ENCODE measurements at places on chromosomes 6 and 20. TPM values are rescaled to one million over a fixed set of nuclear protein-coding genes. Genes with fewer than 3 reads are reported as not detected.
A peak's percentile ranks its signal among the peaks of the same experiment; 100 is the strongest.

DNA sequence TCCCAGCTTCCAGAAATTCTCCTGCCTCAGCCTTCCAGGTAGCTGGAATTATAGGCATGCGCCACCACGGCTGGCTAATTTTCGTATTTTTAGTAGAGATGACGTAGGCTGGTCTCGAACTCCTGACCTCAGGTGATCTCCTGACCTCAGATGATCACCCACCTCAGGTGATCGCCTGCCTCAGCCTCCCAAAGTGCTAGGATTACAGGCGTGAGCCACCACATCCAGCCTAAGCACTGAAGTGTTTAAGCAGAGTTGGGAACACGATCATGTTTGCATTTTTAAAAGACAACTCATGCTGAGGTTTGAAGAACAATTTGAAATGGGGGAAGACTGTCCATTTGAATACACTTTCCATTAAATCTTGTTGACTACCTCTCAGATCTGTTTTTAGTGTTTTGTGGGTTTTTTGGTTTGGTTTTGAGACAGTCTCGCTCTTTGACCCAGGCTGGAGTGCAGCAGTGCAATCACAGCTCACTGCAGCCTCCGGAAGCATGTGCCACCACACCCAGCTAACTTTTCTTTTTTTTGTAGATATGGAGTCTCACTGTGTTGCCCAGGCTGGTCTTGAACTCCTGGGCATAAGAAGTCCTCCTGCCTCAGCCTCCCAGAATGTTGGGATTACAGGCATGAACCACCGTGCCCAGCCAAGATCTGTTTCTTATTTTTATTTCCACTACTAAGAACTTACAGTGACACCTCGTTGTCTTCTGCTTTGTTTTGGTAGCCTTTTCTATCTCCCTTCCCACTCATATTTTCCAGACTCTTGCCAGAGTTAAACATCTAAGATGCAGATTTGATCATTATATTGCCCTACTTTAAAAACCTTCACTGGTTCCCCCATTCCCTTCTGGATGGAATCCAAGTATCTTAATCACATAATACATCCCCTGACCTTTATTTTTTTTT, 5.5 kb downstream of the CASP8AP2 start:
- no peak overlapping the region for H3K4me3 ChIP-seq
- DNase-seq = no peak
- H3K36me3 ChIP-seq = no peaks in the 10 kb centered on the region
- peaks cover 7% of the 10 kb centered on the region for H3K4me1 ChIP-seq

DNA sequence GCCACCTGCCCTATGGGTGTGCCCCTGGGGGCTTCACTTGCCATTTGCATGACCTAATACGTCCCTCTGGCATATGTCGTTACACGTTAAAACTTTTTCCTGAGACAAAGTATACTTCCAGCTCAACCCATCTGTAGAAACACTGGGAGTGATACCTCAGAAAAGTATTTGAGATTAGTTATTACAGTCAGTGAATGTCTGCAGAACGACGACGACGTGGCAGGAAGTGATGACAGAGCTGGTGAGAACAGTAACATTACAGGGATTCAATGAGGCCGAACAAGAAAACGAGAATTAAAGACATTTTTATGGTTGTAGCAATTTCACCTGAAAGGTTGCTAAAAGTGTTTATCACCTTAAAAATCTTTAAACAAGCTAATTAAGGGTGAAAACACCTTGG, 40.2 kb downstream of the SASH1 start:
- H3K27ac ChIP-seq = no peak overlapping the region
- H3K4me1 ChIP-seq = no peaks in the 10 kb centered on the region
- H3K4me3 ChIP-seq = no peak overlapping the region
- H3K27me3 ChIP-seq = no peaks in the 10 kb centered on the region

DNA sequence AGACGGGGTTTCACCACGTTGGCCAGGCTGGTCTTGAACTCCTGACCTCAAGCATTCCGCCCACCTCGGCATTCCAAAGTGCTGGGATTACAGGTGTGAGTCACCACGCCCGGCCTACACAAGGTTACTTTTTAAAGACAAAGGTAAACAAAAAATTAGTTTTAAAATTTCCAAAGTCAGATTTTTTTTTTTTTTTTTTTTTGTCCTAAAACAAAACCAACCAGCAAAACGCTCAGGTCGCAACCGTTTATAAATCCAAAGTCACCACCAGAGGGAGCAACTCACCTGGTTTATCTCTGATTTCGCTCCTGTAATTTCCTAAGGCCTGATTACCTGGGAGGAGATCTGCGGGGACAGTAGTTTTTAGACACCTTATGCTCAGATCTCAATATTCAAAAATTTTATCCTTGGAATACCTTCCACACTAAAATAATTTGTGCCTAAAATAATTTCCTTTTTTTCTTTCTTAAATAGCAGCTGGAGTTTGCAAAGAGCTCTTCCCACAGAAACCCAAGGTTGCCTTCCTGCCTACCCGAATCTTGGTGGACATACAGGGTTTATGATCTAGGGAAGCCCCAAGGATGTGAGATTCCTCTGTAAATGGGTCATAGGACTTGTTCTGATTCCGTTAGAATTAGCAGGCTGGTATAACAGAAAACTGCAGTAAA, 19.8 kb upstream of the TREM1 start:
- no peaks in the 10 kb centered on the region for H3K27me3 ChIP-seq
- DNase-seq = peak; percentile 55
- no peaks in the 10 kb centered on the region for H3K36me3 ChIP-seq
- H3K4me3 ChIP-seq = no peak overlapping the region
- no peak overlapping the region for H3K27ac ChIP-seq

DNA sequence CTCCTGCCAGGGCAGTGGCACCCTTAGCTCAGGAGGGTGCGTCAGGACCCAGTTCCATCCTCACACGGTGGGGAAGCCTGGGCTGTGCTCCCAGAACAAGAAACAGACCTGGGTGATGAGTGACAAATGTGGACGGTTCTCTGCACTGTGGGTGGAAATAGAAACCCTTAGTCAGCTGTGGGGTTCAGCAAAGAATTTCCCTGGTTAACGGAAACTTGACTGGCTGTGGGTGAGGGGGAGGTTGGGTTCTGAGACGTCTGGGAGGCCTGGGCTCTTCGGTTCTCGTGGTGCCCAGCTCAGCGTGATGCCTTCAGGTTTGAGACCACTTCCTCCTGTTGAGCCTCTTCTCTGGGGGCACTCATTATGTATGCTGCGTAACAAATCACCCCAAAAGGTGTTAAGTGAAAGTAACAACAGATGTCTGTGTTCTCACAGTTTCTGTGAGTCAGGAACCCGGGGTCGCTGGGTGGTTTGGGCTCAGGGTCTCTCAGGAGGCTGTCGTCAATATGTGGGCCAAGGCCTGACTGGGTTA, 53.1 kb upstream of the FAM83D start:
- peaks cover 33% of the 10 kb centered on the region for H3K4me1 ChIP-seq
- no peaks in the 10 kb centered on the region for H3K36me3 ChIP-seq

DNA sequence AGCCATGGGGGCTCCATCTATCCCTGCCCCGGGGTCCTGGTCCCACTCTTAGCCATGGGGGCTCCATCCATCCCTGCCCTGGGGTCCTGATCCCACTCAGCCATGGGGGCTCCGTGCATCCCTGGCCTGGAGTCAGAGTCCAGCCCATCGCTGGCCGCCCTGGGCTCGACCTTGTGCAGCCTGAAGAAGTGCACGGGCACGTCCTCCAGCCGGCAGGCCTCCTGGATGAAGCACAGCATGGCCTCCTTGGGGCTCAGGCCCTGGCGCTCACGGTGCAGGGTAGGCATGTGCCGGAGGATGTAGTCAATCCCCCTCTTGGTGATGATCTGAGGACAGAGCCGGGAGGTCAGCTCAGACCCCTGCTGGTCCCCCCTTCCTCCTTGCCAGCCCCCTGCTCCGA, 15.6 kb downstream of the FRMD1 start:
- H3K27me3 ChIP-seq = no peaks in the 10 kb centered on the region
- no peaks in the 10 kb centered on the region for H3K4me1 ChIP-seq
- H3K27ac ChIP-seq = no peak overlapping the region
- DNase-seq = no peak

DNA sequence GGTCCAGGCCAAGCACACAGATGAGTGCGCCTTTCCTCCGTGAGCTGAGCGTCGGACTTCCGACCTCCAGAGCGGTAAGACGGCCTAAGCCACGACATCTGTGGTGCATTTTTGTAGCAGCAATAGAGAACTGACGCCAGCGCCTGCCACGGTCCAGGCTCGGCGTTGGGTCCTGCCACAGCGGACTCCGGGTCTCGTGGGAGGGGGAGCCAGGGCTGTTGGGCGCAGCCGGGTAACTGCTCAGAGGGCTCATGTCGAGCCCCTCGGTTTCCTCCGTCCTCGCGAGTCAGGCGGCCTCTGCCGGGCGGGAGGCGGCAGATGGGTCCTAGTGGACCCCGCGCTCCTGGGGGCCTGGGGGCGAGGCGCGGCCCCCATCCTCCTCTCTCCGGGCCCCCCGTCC, 216.1 kb downstream of the QKI start:
- H3K4me3 ChIP-seq = no peak overlapping the region
- H3K27me3 ChIP-seq = no peaks in the 10 kb centered on the region
- no peaks in the 10 kb centered on the region for H3K4me1 ChIP-seq
- DNase-seq = no peak

ECHDC1 gene
- total RNA-seq = 44.4 TPM

SRC gene
- total RNA-seq = 70.0 TPM

All from kidney (tissue), 22 donors.